ENCODE measurements at places on chromosomes 11 and 22. TPM values are rescaled to one million over a fixed set of nuclear protein-coding genes. Genes with fewer than 3 reads are reported as not detected.

DNA sequence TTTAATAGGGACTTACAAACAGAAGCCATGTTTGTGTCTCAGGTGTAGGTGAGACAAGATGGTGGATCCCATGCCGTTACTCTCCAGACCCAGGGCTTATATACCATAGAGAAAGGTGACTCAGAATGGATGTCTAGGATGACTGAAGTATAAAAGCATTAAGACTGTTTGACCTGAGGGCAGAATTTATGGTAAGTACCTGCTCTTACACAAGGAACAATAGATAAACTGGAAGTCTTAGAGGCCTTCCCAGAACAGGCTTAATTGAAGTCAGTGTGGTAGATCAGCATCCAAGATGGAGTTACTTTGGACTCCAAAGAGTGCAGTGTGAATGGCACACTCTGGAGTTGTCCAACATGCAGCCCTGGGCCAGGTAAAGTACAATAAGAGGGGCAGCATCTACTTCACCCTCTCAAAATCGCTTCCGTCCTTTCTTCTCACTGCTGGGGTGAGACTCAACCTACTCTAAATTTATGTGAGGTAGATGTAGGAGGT lies 387.0 kb upstream of the DDI1 start:
- no peak for DNase-seq

GRCh38 chr11:96260532-96260931 lies 82.5 kb downstream of the MAML2 start:
- no peak for DNase-seq

DNA sequence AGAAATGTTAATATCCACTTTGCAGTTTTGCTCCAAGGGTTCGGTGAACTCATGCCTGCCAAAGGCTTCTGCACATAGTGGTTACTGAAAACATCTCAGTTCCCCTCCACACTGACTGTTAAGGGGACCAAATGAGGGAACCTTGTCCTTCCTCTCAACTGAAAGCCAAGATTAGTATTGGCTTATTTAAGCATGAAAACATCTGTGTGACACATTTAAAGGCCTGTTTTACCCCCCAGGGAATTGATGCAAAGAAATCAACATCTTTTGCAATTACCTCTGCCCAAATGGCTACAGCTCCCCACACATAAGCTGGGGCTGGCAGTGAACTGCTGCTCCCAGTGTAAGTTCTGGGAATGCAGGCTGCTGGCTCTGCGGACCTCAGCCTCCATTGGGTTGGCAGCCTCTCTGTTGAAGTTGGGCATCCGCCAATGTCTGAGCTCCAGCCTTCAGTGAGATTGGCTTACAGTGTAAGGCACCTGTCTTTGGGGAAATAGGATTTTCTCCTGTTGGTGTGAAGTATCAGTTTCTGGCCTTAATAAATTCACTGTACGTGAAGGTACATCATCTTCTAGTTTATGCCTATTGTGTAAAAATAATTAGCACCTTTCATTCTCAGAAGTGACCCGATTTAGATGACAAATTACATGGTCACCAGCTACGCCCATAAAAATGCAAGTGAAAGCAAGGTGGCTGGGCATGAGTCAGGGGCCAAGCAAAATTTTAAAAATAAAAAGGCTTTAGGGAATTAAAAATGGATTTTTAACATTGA lies 213.4 kb upstream of the SYN3 start:
- DNase-seq: no peak

GRCh38 chr22:45629469-45630089 lies 42.1 kb upstream of the ATXN10 start:
- DNase-seq: no peak

DNA sequence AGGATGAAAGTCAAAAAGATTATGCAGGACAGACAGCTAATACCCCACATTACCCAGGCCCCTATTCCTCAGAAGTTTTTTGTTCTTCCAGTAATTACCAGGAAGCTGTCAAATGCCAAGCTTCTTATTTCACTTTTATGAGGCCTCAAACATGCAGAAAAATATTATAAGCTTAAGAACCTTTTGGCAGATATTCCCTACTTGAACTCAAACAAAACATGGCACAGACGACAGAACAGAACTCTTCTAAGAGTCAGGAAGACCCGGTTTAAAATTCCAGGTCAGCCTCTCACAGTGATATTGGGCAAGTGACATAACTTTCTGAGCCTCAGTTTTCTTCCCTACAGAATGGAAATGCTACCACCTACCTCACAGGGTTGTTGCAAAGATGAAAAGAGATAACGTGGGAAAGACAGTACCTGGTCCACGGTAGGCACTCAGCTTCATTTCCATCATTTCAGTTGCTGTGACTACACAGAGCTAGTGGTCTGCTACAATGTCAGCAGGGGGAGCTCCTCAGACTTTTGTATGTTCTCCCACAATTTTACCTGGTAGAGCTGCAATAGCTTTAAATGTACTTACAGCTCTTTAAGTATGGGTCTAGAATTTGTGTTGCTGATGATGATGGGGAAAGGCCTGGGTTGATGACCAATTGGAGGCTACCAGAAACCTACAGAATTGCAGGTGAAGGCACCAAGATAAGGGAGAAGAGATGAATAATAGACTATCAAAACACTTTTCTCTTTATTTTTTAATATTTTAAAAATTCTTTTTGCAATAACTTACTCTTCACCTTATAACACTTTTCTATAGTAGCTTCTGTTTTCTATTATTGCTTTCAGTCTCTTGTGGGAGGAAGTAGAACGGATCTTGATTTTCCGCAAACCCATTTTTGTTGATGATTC lies 98.3 kb upstream of the CHRM4 start:
- DNase-seq: peak; percentile 57

- no peak for DNase-seq
These were observed 106.6 kb upstream of the SLC22A12 start for GRCh38 chr11:64484191-64485022.

DNA sequence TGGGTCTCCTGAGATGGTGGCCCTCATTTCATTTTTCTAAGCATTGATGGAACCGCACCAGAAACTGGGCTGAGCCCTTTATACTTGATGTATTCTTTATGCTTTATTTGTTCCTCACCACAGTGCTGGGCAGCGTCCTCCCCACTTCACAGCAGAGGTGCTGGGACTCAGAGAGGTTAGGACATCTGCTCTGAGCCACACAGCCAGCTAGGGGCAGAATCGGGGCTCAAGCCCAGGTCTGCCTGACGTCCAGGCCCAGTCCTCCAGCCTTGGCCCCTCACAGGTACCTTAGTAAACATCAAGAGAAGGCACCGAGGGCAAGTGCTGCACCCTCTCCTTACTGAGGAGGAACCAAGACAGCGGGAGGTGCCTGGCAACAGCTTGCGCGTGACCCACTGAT lies 20.2 kb upstream of the SHISAL1 start:
- DNase-seq: no peak

DNA sequence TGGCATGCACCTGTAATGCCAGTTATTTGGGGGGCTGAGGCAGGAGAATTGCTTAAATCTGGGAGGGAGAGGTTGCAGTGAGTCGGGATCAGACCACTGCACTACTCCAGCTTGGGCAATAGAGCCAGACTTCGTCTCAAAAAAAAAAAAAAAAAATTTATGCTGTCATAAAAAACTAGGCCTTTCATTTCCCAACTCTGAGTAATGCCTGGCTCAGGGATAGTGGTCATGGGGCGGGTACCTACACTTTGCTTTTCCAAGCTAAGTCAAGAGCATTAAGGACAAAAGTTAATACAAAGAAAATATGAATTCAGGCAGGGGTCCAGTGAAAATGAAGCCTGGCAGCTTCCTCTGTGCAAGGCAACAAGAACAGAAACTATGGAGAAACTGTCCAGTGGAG lies 16.3 kb downstream of the CPSF7 start:
- DNase-seq: no peak

- peak; percentile 85 for DNase-seq
These were observed 34.2 kb downstream of the PHF21B start for GRCh38 chr22:44975427-44976262.

DNA sequence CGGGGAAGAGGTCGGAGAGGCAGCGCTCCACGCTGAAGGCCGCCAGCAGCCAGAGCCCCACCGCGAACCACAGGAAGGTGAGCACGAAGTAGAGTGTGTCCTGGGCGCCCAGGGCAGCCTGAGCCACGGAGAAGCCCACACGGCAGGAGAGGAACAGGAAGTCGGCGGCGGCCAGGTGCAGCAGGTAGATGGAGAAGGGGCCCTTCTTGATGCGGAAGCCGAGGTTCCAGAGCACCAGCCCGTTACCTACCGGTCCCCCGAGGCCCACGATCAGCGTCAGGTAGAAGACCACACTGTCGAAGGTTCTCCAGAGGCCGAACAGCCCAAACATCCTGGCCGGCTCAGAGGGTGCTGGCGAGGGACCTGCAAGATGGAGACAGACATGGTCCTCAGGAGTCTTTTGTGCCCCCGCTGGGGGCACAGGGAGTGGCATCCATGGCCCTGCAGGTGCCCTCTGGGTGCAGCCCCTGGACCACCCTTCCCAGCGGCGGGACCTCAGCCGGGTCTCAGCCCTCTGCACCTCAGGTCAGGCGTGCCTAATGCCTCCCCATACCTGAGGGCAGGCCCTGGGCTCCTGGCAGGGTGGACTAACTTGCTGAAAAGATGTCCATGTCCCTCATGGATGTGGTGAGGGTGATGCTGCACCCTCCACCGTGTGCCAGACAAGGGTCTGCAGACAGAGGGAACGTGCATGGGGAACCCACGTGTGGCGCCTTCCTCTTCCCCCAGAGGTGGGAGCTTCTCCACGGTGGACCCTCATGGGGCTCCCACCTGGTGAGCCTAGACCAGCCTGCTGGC lies at the start of gene MRGPRG:
MRGPRG (minus strand) TSS at position 331 of the 798 bp plus-strand sequence; CDS start at position 331, 0 bp downstream.
- DNase-seq: no peak

GRCh38 chr11:44566952-44567875 lies 1.8 kb downstream of the CD82 start:
- peak; percentile 34 for DNase-seq

DNA sequence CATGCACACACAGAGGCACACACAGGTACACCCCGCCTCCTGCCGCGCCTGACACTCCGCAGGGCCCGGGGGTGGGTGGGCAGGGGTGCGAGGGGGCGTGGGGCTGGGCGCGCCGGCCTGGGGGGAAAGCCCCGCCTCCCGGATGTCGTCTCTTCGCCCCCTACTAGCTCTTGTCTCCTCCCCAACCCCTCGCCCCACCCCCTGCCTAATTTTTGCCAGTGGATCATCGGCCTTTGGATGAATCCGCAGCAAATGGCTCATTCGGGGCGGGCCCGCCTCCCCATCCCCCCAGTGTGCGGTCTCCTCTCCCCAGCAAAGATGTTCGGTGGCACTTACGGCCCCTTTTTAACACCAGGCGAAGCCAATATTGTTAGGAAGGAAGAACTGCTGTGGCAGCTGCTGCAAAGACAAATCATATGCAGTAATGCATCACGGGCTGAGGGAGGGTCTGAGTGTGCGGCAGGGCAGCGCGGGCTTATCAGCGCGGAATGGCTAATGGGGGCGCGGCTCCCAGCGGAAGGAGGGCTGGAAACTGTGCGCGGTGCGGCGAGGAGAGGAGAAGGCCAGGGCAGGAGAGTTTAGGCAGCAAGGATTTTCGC lies 13.4 kb upstream of the NECTIN1 start:
- DNase-seq: no peak

DNA sequence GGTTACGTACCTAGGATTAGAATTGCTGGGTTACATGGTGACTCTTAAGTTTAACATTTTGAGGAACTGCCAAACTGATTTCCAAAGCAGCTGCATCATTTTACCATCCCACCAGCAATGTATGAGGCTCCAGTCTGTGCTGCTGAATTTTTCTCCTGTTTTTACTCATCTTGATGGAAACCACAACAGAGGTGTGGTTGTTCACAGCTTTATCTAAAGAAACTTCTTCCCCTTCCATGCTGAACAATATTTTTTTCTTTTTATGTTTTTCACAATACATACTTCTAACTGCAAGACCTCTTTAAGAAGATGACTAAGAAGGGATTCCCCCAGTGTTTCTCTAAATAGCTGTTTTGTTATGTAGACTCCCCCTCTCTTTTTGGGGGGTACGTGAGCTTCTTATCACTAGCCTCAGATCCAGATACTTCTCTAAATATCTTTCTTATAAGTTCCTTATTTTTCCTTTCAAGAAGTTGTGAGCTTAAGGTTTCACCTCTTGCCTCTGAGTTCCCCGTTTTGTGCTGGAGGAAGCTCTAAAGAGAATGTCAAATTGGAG lies 24.0 kb downstream of the TCP11L1 start:
- peak; percentile 12 for DNase-seq

- peak; percentile 48 for DNase-seq
These were observed 863.6 kb downstream of the FAM181B start for GRCh38 chr11:81870066-81870412.

DNA sequence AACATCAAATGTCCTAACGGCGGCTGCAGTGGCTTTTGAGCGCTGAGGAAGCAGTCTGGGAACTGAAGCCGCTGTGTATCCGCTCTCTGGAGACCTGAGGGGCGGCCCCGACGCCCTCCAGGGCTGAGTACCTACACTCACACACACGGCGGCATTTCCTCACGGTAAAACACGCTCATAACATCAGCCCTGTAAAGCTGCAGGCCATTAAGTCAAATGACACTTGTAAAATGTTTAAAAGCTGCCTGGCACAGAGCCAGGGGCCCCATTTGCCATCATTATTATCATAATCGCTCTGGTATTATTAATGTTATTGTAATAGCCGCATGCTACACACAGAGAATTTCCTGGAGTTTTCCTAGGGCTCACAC lies 5.1 kb downstream of the CARS1 start:
- DNase-seq: no peak

GRCh38 chr11:60098508-60098907 lies 10.0 kb downstream of the MS4A2 start:
- DNase-seq: no peak

GRCh38 chr22:30305906-30306626 lies 16.8 kb upstream of the CASTOR1 start:
- peak; percentile 67 for DNase-seq

- DNase-seq: no peak
These were observed 95.3 kb upstream of the RAG2 start for GRCh38 chr11:36693139-36693843.

DNA sequence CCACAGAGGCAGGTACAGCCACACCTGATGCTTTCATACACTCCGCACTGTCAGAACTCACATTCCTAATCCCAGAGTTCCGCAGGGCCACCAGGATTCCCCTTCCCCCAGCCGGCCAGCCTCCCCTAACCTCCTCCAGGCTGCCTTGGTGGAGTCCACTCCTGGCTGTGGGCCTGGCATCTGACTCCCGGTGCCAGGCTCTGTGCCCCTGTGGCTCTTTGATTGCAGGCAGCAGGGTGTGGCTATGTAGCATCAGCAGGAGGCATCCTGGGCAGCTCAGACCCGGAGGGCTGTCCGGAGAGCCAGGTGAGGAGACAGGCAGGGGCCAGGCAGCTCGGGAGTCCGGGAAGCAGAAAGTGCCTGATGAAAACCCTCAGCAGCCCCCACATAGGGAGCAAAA lies 1432.9 kb downstream of the BRD1 start:
- DNase-seq: no peak

GRCh38 chr11:116334596-116334995 lies 438.2 kb downstream of the BUD13 start:
- DNase-seq: no peak

- no peak for DNase-seq
These were observed at the start of gene LRRN4CL for GRCh38 chr11:62689421-62690183. Gene LRRN4CL, minus strand, starts transcription at chr11:62689530. Its CDS starts 1,022 bp downstream, at chr11:62688508.

Gene FERMT3
- 207 TPM for total RNA-seq

Gene TPH1
- total RNA-seq: 0.23 TPM

Gene JAML
- 117 TPM for total RNA-seq

Gene TSPAN32
- total RNA-seq: 77.6 TPM

Gene ANKRD49
- total RNA-seq: 36.8 TPM

Gene PGGHG
- 325 TPM for total RNA-seq
